HuH-7.5 (cell line): ENCODE measurements at places on chromosomes 7 and 10.

DNA sequence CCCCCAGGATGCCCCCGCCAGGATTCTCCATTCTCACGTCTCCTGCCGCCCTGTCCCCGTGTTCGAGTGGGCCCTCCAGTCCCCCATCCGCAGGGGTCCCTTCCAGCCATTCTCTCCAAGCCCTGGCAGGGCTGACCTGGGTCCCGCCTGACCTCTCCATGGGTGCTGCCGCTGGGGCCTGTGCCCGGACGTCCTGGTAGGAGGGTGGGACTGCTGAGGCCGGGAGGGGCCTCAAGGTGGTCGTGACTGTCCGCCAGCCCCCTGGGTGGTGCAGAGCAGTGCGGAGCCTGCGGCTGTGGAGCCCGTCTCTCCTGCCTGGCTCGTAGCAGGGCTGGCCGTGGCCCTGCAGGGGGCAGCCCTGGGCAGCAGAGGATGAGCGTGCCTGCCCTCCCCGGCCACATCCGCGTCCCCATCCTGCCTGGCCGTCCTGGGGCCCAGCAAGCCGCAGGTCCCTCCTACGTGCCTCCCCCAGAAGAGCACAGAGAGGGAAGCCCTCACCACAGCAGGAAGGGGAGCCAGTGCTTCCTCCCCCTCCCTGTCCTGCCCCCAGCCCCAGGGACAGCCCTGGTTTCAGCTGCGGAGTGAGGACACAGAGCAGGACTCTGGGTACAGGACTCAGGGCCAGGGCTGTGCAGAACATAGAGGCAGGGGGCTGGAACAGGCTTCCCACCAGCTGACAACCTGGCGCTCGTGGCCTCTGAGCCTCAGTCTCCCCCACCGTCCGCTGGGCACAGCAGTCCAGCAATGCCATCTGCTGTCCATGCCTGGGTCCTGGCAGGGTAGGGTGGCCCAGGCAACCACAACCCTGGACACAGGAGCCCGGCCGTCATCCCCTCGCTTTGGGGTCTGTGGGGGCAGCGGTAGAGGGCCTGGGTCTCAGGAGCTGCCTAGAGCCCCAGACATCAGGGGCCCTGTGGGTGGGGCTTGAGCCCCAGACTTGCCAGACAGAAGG is 1.5 kb upstream of the GRIFIN start:
- DNase-seq: peak; percentile 98

DNA sequence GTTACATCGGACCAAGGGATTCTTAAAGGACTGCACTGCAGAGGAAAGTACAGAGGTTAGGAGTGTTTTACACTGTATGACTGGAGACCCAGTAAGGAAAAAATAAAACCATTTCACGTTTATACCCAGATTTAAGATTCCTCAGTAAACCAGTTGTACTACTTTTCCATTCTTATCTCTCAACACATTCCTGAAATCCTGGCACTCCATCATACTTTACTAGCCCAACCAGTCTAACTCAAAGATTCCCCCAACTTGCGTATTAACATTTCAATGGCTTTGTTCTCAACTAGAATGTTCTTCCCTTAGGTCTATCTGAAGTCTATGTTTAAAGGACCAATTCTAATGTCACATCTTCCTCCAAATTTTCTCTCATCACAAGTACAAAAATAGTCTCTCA is 8.0 kb downstream of the CCDC186 start:
- DNase-seq: no peak

- DNase-seq: no peak
These were observed 136.0 kb upstream of the KAT6B start for GRCh38 chr10:74690393-74690792.

DNA sequence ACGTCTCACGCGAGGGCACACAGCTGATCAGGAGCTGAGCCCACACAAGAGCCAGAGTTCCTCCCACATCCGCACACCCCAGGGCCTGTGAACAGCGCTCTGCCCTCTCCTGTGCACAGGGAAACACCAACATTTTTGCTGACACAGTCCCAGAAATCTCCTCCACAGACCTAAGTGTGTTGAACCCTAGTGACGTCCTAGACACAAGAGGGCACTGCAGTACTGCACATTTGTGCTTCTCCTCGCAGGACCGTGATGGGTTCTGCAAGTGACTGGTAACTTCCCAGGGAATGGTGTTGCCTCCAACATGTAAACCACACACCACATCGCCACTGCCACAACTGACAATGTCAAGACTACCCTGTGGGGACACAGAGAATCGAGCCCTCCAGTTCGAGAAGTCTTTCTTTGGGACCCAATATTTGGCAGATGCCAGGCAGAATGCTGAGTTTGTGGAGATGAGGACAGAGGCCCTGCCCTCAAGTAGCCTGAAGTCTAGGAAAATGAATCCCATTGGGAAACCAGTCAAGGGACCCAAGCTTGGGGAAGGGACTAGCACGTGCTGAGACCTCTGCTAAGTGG is 170.3 kb downstream of the PAXIP1 start:
- DNase-seq: peak; percentile 32
